Epithelial cell of prostate (primary cell): ENCODE measurements at places on chromosomes 2 and 18.

DNA sequence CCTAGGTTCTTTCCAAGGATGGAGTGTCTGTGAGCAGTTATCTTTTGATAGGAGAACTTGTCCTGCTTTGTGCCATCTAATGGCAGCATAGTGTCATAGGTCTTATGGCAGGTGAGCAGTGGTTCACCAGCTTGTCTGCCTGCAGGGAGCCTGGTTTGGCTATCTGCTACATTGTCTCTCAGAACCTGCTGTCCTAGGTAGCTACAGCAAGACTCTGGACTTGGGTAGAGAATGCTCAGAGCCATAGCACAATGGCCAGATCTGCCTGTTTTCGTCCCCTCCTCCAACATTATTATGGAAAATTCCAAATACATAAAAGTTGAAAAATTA is 28.3 kb downstream of the AGFG1 start:
- no peak for DNase-seq

GRCh38 chr2:233082931-233083755 is 23.0 kb downstream of the INPP5D start:
- DNase-seq: no peak

- no peak for DNase-seq
Measured at GRCh38 chr2:236985761-236986339, 99.8 kb upstream of the COPS8 start.

- DNase-seq: no peak
Measured at GRCh38 chr18:42756214-42756613, 359.3 kb downstream of the RIT2 start.

- DNase-seq: no peak
Measured at GRCh38 chr2:88837511-88838160, 146.2 kb downstream of the RPIA start.
